Frontal cortex (tissue), 4 donors: ENCODE measurements at places on chromosomes 7 and 10.

GRCh38 chr10:62075912-62076311 lies 174.4 kb downstream of the ARID5B start:
- no peak for DNase-seq

DNA sequence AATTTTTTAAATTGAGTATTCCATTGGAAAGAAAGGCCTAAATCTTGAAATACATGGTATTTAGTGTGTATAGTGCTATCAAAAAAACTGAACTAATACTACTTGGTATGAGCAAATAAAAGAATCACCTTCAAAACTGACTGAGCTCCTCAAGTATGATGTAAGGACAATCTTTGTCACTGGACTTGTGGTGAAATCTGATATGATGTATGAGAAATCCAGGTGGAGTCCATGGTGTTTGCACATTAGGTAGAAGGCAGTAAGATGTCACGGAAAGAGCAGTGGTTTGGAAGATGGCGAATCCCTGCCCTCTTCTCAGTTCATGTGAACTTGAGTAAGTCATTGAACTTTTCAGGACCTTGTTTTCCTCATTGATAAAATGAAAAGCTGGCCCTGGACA lies 62.1 kb upstream of the COL1A2 start:
- no peak for DNase-seq

DNA sequence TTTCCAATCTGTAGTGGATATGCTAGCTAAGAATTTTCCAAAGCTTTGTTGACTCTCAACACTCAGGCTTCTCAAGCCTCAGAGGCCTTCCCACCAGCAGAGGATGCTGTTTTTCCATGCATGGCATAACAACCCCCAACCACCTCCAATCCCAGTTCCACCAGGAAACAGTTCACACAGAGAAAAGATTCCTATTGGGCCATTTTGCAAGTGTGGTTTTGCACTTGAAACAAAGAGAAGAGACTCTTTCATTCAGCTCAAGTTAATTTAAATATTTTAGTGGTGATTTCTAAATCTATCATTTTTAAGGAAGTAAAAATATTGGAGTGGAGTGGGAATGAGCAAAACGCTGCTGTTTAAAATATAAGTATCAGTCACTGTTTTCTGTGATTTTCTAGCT lies 105.6 kb upstream of the COL1A2 start:
- no peak for DNase-seq

DNA sequence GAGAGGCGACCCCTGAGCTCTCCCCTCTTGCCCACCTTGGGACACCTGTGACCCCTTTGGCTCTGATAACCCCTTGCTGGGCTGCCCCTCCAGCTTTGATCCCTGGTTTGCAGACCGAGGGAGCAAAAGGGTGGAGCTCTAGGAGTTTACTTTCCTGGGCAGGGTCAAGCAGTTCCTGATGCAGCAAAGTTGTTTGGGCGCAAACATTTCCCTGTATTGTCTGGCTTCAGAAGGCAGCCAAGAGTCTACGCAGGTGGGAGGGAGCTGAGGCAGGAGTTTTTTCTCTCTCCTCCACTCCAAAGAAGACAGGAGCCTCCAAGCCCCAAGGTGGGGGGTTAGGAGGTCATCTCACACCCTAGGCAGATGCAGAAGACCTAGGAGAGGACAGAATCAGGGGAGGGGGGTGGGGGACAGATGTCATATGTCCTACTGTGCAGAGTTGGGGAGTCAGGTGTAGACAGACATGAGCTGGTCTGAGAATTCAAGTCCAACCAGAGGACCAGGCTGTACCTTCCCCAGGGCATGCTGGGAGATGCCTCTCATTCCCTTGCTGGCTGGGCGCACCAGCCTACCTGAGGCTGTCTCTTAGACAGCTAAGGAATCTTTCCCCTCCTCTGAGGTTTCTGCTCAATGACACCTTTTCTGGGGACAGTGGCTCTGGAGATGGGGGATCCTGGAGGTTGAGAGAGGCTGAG lies 20.5 kb downstream of the TMEM270 start:
- no peak for DNase-seq

- DNase-seq: no peak
Observed at GRCh38 chr10:31932838-31933237, 4.2 kb upstream of the ARHGAP12 start.

DNA sequence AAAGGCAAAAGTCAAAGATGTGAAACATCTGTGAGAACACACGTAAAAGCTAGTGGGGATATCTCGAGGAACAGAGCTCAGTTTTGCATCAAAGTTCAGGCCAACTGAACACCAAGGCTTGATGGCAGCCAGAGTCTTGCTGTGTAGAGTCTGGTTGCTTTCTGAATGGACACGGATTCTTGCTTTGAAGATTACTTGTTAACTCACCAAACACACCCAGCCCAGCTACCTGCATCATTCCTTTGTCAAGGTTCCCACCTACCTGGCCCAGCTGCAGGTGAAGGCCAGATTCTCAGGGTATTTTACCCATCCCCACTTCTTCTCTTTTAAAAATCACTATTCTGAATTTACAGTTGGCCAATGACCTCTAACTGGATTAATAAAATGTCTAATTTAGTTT lies 174.4 kb upstream of the PHYHIPL start:
- no peak for DNase-seq

DNA sequence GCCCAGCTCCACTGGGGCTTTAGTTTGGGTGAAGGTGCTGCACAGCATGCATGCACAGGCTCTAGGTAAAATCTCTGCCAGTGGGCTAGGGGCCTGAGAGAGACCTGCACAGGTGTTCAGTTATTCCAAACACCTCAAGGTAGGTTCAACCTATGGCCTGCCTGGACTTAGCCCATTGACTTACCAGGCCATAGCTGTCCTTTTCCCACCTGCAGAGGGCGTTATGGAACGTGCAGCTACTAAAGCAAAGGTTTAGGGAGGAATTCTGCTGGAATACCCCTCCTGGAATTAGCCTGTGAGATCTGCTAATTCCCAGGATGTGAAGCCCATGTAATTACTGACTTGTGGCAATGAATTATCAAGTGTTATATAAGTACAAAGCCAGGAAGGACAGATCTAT lies 3.6 kb downstream of the VWC2 start:
- no peak for DNase-seq

- no peak for DNase-seq
Observed at GRCh38 chr7:5572439-5572838, 148.8 kb upstream of the TNRC18 start.

- DNase-seq: no peak
Observed at GRCh38 chr10:18886102-18886501, 162.5 kb upstream of the MALRD1 start.

- DNase-seq: peak; percentile 51
Observed at GRCh38 chr10:97676770-97677581, 10.1 kb downstream of the AVPI1 start.

DNA sequence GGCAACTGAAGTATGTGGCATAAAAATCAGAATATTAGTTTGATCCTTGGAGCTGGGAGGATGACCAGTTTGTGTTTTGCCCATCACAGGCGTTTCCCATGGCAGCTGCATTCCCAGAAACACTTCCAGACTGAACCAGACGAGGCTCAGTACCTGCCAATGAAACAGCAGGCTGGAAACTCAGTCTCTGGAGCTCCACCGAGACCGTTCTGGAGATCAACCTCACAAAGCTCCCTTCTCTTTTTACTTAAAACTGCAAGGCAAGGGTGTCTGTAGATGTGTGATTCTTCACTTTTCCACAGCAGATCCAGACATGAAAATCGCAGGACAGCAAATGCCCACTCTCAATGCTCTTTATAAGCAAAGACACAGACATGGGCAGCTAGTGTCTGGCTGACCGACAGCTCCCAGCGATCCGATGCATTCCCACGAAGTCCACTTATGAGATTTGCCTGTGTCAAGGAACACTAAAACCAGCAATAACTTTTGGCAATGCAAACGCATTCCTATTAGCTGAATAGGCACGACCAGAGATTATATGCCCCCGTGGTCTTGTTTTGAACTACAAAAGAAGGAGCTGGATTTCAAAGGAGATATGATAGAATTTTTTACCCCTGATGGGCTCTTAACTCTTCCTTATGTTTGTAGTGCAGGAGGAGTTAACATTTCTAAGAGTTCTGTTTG lies 72.6 kb downstream of the ADAM12 start:
- no peak for DNase-seq

- DNase-seq: no peak
Observed at GRCh38 chr7:105876964-105877601, 684 bp upstream of the ATXN7L1 start.

DNA sequence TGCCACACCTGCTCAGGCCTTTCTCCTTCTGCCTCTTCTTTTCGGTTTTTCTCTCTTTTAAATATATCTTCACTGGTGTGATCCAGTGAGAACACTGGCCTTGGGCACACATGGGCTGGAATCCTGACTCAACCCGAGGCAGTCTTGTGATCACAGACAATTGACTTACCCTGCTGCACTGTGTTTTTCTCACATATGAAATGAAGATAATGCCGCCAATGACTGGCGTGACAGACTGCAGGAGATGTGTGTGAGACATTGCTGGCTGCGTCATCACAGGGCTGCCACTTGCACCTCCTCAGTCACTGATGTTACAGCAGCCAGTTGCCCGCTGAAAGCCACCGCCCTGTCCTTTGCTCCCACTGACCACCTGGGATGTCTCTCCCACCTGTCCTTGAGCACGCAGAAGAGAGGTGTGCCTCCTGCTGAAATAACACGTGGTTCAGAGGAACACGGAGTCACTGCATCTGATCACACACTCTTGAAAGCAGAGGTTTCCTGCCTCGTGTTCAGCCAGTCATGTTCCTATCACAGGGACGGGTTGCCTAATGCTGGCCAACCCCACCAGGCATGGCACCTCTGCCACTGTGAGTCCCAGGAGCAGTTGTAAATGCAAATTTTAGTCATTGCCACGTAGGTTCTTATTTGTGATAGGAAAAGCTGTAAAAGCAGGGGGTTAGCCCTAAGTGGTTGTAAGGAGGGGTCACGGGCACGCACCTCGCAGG lies 124.6 kb upstream of the LANCL2 start:
- no peak for DNase-seq

DNA sequence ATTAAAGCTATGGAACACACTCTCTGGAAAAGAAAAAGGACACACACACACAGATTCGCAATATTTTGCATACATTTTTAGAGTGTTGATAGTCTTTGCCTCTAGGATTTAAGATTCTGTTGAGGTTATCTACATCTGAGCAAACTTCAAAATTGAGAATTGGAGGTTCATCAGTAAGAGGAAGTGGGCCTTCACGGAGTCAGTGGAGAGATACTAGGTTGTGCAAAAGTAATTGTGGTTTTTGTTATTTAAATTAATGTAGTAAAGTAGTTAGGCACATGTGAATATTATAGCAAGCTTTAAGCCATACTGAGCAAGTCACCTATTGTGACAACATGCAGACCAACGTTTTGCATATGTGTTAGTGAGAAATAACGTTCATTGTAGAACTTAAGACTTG lies 19.8 kb upstream of the NXPH1 start:
- DNase-seq: no peak

GRCh38 chr10:8130973-8131911 lies 76.8 kb downstream of the GATA3 start:
- no peak for DNase-seq

GRCh38 chr10:92242910-92243671 lies 47.8 kb downstream of the CPEB3 start:
- DNase-seq: peak; percentile 53

DNA sequence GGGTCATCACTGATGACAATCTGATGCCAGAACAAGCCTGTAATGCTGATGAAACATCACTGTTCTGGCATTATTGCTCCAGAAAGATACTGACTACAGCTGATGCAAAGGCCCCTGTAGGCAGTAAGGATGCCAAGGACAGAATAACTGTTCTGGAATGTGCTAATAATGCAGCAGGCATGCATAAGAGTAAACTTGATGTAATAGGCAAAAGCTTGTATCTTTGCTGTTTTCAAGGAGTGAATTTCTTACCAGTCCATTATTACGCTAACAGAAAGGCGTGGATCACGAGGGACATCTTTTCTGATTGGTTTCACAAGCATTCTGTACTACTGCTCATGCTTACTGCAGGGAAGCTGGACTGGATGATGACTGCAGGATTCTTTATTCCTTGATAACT lies 18.7 kb downstream of the LCOR start:
- no peak for DNase-seq

DNA sequence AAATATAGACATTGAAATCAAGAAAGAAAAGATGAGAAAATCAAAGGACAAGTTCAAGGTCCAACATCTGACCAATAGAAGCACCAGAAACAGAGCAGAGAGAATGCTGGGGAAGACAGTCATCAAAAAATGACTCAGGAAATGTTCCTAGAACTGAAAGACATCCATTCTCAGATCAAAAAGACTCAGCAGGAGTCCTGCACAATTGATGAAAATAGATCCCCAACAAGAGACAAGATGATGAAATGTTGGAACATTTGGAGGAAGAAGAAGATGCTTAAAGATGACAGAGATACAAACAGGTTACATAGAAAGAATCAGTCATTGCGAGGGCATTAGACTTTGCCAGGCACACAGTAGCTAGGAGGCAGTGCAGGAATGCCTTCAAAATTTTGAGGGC lies 30.0 kb upstream of the EIF5AL1 start:
- DNase-seq: no peak

DNA sequence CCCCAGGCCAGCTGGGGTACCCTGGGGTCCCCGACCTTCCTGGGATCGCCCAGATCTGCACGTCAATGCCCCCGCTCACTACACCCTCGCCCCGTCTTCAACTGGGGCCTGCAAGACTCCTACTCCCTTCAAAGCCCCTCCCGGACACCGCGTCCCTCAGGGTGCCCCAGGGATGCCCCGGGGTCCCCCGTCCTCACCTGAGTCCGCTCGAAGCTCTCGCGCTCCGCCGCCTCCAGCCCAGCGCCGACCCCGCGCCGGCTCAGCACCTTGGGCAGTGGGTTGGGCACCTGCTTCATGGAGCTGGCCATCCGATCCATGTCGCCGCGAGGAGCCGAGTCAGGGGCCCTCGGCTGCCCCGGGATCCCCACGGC lies at the start of gene HIP1:
HIP1 (minus strand) TSS at position 338 of the 371 bp plus-strand sequence; CDS start at position 317, 21 bp downstream.
- DNase-seq: no peak

DNA sequence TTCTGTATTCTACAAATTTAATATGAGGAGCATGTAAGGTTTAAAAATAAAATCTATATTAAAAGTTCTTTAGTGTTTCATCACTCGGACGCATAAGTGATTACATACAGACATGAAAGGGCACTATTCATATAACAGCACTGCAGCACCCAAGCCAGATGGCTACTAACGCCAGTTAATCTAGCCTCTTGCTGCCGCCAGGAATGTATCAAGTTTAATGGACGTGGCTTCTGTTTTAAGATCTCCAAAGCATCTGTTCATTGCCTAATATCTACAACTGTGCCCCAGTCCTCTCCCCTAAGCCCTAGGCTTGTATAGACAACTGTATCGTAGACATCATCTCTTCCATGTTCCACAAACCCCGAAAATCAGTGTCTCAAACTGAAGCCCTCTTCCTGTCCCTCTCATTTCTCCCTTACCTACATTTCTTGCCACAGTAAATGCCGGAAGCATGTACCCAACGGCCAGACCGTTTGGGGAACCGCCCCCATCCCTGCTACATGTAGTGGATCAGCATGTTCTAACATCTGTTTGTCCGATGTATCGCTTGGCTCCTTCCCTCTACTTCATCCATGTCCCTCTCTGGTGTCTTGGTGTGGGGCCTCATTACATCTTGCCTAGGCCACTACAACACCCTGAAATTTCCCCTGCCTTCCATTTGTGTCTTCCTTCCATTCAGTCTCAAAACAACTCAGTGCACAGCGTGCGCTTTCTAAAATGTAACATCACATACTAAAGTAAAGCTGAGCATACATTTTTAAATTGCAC lies 147.5 kb upstream of the RSU1 start:
- DNase-seq: no peak
